ENCODE measurements at places on chromosomes 2 and 18.
A peak's percentile ranks its signal among the peaks of the same experiment; 100 is the strongest.

DNA sequence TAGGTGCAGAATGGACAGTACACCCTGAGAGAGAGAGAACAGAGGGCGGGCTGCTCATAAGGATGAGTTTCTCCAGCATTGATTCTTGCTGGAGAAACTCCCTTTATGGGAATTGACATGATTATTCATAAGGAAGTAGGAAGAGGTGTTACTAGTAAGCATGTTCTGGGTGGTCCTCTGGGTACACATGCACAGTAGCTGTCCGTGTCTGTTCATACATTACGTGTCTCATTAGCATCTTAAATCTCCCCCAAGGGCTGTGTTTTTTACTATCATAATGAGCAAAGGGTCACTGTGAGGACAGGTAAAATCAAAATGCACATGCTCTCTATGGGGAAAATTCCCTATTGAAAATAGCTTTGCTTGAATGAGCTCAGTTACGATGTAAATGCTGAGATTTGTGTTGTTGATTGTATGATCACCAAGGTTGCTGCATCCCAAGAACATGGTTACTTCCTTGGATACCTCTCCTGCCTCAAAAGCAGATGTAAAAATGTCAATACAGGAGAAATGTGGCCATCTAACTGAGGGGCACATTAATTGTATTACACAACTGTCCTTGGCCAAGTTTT, 238.9 kb downstream of the CDH20 start:
- no peak for DNase-seq

GRCh38 chr2:9497017-9497416, 22.7 kb downstream of the IAH1 start:
- DNase-seq: peak; percentile 72

- DNase-seq: no peak
These were observed 25.4 kb upstream of the PID1 start for GRCh38 chr2:229296536-229296935.

DNA sequence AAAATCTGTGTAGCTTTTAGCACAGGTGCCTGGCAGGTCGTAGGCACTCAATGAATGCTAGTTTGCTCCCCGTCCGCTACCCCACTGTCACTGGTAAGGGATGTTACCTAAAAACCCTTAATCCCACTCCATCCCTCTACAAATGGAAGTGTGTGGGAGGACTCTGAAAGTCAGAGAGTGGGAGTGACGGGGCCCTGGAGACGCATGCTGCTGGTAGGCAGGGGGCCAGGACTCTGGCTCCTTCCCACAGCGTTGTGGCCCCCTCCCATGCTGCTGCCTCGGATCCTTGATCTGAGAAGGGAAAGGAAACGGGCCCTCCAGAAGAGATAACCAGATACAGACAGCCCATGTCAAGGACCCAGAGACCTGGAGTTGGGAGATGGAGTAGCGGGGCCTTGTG, 249.3 kb downstream of the HAUS1 start:
- DNase-seq: no peak

GRCh38 chr2:109178968-109179367, 50.0 kb downstream of the SH3RF3 start:
- no peak for DNase-seq

All from PC-9 (cell line).